ENCODE measurements at places on chromosomes 2 and 18.

DNA sequence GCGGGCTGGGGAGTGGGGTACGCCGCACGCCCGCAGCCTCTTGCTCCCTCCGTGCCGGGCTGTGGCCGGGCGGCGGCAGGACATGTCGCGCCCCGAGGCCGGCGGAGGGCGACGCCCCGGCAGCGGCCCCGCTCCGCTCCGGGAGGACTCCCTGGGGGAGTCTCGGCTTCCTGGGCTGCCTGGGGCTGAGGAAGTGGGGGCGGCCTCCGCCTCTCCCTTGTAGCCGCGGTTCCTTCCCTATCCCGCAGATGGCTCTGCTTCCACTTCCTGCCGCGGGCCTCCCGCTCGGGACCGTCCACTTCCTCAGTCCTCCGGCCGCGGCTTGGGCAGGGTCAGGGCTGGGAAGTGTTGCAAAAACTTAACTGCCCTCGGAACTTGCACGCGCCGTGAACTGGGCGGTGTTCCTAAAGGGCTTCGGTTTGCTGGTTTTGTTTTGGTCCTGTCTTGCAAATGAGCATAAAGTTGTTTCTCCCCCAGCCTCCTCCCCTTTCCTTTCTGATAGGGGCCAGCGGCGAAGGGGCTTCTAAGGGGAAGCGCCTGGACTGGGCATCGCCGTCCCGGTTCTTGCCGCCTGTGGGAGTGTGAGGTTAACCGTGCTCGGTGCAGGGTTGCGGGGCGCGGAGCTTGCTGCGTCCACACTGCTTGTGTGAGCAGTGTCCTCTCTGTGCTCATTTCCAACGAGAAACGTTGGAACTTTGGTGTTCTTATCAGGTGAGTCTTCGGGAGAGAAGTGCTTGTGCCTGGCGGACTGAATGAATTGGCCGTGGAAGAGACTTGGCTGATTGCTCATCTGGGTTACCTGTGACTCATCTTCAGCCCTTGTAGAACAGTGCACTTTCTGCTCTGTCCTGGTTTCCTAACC lies 600 bp downstream of the RALB start:
- peak; percentile 86 for DNase-seq

- DNase-seq, result no peak
Observed at GRCh38 chr2:89849731-89850130, 1158.3 kb downstream of the RPIA start.

- DNase-seq, result no peak
Observed at GRCh38 chr2:60819936-60820335, 61.4 kb upstream of the REL start.

DNA sequence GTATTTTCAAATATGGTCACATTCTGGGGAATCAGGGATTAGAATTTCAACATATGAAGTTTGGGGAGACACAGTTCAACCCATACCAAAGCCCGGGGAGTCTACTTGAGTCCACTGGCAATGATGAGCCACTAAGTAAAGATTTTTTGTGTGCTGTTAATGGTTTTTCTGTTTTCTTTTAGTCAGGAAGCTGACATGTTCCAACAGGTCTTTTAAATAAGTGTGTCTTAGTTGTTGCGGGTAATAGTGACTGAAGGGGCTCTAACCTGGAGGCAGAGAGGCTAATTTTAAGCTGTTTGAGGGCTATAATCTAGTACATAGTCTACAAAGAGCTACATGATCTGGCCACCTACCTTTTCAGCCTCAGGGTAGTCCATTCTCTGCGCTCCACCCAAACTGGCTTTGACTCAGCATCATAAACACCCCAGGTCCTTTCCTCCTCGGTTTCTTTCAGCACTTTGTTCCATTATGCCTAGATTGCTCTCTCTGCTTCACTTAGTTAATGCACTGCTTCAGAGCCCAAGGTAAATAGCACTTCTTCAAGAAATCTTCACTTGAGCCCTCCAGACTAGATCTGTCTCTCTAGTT lies 17.6 kb upstream of the UBE2E3 start:
- DNase-seq, result no peak

DNA sequence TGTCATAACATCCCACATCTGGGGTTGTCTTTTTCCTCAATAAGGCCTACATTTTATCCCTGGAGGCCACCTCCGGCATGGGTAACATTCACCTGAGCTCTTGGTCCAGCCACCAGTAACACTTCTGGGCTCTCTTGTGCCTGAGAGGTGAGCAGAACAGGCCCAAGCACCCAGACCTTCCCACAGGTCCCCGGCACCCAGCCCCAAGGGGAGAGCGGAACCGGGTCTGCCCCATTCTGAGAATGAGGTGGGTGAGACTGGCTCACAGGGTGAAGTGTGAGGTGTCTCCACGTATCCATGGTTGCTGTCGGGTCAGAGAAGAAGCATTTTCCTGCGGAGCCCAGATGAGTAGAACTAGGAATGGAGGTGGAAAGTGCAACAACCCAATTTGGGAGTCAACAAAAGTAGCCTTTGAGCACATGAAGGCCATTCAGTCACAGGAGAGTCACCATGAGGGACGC lies 496.7 kb upstream of the MYT1L start:
- DNase-seq, result no peak

DNA sequence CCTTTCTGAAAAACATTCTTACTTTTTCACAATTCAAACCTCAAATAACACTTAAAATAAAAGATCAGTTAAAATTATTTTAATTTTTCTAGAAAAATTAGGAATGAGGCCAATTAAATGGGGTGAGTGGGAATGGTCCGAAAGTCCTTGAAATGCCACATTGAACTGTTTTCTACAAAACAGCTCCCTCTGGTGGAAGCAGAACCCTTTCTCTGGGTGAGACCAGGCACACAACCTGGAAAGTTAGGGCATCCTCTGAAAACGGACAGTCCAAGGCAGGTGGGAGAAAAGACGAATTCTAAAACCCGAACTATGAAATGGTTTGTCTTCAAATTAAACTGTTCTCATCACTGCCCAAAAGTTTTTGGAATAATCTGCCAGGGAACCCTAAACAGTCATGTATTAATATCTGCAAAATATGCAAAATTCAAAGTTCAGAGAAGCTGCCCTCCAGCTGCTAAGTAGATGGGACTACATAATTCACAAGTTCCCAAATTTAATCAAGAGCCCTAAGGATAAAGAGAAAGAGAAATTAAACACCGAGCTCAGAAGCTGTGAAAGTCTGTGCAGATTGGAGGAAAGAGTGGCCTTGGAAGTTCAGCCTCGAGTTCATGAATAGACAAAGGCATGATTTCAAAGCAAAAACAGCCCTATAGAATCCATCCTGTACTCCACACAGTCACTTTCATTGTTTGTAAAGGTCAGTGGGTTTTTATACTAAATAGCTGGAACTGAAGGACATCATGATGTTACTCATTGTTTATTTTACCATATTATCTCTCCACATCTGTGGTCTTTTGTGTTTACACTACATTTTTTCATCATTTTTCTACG lies 108.3 kb downstream of the PIEZO2 start:
- DNase-seq, result peak; percentile 87

GRCh38 chr2:100423631-100424030 lies 6.2 kb upstream of the CHST10 start:
- DNase-seq, result no peak

DNA sequence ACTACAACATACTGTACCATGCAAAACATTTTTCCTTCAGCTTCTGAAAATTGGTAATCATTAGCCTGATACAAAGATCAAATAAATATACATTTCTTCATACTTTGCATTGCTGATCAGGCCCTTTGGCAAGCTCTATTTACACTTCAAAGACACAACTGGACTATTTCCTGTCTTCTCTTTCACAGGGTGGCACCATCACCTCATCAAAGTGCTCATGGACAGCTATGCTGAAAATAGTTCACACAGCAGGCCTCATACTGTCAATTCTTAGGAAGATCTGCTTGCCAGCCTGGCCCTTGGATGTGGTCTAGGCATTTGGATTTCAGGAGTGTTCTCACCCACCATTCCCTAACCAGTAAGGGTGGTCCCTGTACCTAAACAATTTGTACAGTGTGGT lies 33.9 kb downstream of the FBXO15 start:
- DNase-seq, result no peak

- no peak for DNase-seq
Observed at GRCh38 chr2:73006969-73007710, 64.4 kb downstream of the SFXN5 start.

DNA sequence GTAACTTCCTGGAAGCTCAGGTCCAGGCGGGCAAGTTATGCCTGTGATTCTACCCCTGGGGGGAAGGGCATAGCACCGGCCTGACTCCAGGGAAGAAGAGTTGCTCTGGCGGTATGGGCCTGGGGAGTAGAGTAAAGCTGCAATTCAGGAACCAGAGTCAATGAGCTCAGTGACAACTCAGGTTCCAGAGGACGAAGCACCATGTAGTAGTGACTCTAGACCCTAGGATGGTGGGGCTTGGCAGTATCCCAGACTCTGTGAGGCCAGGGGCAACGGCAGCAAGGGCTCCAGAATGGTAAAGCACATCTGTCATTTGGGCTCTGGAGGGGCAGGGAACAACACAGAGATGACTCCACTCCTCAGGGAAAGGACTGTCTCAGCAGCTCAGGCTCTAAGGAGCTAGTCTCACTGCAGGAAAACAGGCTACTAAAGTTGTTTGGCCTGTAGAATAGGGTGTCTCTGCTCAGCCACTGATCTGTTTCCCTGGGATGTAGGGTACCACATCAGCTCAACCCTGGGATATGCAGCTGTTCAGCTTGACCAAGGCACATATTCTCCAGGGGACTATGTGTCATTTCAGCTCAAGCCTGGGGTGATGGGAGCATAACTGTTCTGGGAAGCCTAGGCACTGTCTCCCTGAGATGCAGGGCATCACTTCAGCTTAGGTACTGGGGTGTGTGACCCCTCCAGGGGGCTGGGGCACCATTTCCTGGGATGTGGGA lies 36.2 kb upstream of the RHOB start:
- DNase-seq, result no peak

DNA sequence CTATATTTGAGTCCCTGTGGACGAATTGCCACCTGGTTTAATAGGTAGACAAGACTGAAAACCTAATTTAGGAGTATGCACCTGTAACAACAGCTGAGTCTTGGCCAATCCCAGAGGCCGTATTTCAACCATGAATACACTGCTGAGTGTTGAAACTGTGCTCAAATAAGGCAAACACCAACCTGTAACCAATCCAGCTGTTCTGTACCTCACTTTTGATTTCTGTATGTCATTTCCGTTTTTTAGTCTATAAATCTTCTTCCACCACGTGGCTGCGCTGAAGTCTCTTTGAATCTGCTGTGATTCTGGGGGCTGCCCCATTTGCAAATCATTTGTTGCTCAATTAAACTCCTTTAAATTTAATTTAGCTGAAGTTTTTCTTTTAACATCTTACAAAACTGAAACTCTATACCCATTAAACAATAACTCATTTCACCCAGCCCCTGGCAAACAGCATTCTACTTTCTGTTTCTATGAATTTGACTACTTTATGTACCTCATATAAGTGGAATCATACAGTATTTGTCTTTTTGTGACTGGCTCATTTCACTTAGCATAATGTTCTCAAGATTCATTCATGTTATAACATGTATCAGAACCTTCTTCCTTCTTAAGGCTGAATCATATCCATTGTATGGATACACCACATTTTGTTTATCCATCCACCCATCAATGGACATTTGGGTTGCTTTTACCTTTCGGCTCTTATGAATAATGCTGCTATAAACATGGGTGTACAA lies 7.5 kb upstream of the YPEL5 start:
- DNase-seq, result no peak

DNA sequence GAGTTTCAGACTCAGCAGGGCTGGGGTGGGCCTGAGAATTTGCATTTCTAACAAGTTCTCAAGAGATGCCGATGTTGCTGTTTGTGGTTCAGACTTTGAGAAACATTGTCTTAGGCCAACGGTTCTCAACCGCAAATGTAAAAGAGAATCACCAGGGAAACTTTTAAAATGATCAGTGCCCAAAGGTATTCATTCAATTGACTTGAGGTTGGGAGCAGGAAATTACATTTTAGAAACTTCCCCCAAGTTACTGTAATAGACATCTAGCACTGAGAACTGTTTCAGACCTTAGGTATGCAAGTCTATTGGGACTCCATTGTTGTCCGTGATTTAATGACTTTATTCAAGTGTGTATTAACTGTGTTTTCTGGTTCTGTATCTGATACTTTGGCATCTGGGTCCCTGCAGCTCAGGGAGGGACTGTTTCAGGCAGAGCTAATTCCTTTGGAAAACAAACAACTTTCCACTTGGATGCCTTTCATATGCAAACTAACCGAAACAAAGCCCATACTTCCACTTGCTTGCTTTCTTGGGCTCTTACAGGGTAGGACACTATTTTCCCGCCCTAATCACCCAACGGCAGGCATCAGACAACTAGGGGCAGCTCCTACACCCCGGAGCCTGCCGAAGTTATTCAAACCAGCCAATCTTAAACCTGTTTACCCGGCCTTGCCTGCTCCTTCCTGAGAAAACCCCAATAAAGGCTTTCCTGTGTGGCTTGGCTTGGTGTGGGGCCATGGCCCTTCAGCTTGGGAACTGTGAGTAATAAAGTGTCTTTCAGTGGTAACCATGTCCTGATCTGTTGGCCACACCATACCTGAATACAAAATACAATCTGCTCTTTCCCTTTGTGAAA lies 97.6 kb downstream of the POLE4 start:
- no peak for DNase-seq

DNA sequence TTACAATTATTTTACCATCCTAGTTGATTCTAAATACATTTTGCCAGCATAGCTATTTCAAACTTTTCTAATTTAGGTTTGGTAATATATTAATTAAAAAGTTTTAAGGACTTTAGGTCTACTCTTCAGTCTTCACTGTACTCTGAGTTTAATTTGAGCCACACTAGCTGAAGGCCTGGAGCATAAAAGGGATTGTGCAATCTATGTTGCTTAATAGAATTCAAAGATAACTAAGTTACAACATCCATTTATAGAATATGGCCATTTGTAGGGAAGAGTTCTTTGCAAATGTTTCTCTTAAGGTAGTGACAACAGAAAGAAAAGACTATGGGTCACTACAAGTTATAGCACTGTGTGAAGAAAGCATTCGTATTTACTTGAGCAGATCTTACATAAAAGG lies 702.2 kb upstream of the NRXN1 start:
- peak; percentile 45 for DNase-seq

DNA sequence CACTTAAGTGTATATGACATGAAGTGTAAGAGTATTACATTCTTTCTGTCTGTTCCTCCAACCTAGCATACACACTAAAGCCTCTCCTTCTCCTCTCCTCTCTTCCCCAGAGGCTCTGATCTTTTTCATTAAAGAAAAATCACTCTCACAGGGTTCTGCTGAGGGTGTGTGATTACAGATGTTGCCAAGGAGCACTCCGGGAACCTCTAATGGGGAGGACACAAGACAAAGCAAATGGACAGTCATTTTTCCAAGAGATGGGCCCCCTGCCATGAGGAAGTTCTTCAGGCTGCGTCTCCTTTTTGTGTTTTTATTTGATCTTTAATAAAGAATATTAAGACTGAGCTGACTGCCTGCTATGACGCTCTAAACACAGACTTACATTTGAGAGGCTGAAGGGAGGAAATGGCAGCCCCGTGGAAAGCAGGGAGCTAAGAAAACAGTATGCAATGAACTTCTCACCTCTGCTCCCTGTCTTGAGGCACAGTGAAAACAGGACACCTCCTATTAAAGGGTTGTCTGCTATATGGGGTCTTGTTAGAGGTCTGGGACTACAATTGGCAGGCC lies 578.1 kb downstream of the PIK3C3 start:
- DNase-seq, result no peak

Data from OCI-M1 (cell line).